ENCODE measurements at places on chromosomes 6 and 20.

- no peak overlapping the region for H3K4me3 ChIP-seq
- peaks cover 41% of the 10 kb centered on the region for H3K36me3 ChIP-seq
- no peak for DNase-seq
Observed at GRCh38 chr6:28145231-28145630, 3.5 kb downstream of the ZKSCAN8 start.

- peak overlapping the region; percentile 1 for H3K4me3 ChIP-seq
- no peak for DNase-seq
- no peak overlapping the region for H3K27ac ChIP-seq
- H3K27me3 ChIP-seq = peaks cover 3% of the 10 kb centered on the region
- H3K4me1 ChIP-seq = peaks cover 36% of the 10 kb centered on the region
Observed at GRCh38 chr6:27834879-27835549, 77.2 kb downstream of the OR2B2 start.

DNA sequence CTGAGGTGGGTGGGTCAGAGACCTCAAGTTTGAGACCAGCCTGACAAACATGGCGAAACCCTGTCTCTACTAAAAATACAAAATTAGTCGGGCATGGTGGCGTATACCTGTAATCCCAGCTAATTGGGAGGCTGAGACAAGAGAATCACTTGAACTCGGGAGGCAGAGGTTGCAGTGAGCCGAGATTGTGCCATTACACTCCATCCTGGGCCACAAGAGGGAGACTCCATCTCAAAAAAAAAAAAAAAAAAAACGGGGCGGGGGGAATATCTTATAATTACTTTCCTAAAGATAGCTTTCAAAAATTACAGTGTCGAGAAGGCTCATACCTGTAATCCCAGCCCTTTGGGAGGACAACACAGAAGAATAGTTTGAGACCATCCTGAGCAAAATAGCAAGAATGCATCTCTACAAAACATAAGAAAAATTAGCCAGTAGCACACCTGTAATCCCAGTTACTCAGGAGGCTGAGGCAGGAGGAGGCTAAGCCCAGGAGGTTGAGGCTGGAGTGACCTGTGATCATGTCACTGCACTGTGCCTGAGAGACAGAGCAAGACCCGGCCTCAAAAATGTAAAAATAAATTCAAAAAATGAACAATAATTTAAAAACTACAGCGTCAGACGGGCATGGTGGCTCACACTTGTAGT, 25.8 kb downstream of the CBFA2T2 start:
- H3K36me3 ChIP-seq = peaks cover 1% of the 10 kb centered on the region
- peaks cover 11% of the 10 kb centered on the region for H3K4me1 ChIP-seq
- no peak overlapping the region for H3K4me3 ChIP-seq
- H3K27ac ChIP-seq = no peak overlapping the region
- no peaks in the 10 kb centered on the region for H3K27me3 ChIP-seq

GRCh38 chr6:35089216-35089934, 51.8 kb downstream of the TCP11 start:
- H3K4me3 ChIP-seq = no peak overlapping the region
- H3K4me1 ChIP-seq = no peaks in the 10 kb centered on the region
- H3K27me3 ChIP-seq = no peaks in the 10 kb centered on the region
- no peak for DNase-seq

- H3K4me3 ChIP-seq = no peak overlapping the region
- no peak overlapping the region for H3K27ac ChIP-seq
- H3K36me3 ChIP-seq = no peaks in the 10 kb centered on the region
- no peak for DNase-seq
- no peaks in the 10 kb centered on the region for H3K4me1 ChIP-seq
Observed at GRCh38 chr6:116530436-116530835, 15.0 kb downstream of the TRAPPC3L start.

GRCh38 chr6:157328108-157328692, 4.9 kb upstream of the TMEM242 start:
- peaks cover 50% of the 10 kb centered on the region for H3K27me3 ChIP-seq
- DNase-seq = no peak
- H3K4me1 ChIP-seq = peaks cover 21% of the 10 kb centered on the region
- H3K27ac ChIP-seq = no peak overlapping the region
- no peaks in the 10 kb centered on the region for H3K36me3 ChIP-seq
- no peak overlapping the region for H3K4me3 ChIP-seq

GRCh38 chr6:77466451-77467437, 3.5 kb upstream of the HTR1B start:
- peak overlapping the region; percentile 82 for H3K4me3 ChIP-seq
- DNase-seq = peak; percentile 5
- H3K27ac ChIP-seq = no peak overlapping the region
- peaks cover 18% of the 10 kb centered on the region for H3K4me1 ChIP-seq

- H3K4me3 ChIP-seq = no peak overlapping the region
- DNase-seq = no peak
- H3K4me1 ChIP-seq = no peaks in the 10 kb centered on the region
- H3K36me3 ChIP-seq = no peaks in the 10 kb centered on the region
- H3K27me3 ChIP-seq = no peaks in the 10 kb centered on the region
Observed at GRCh38 chr6:9272671-9273070, 837.3 kb upstream of the SLC35B3 start.

DNA sequence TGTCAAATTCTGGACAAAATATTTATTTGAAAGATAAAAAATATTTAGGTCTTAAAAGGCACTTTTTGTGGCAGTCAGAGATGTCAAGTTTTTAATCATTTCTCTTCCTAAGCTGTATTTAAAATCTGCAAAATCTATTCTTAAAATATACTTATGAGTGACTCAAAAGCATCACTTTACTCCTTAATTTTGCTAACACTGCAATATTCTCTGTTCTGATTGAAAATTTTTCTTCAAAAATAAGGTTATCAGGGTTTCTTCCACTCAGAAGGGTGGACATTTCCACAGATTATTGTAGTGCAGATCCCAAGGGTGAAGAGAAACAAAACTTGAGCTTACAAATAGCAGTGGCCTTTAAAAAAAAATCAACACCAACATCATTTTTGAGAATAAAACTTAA, 27.5 kb downstream of the PLEKHG1 start:
- H3K27me3 ChIP-seq = peaks cover 10% of the 10 kb centered on the region
- DNase-seq = no peak
- no peak overlapping the region for H3K4me3 ChIP-seq
- peaks cover 3% of the 10 kb centered on the region for H3K36me3 ChIP-seq
- no peak overlapping the region for H3K27ac ChIP-seq

- H3K4me1 ChIP-seq = peaks cover 3% of the 10 kb centered on the region
- no peak overlapping the region for H3K4me3 ChIP-seq
- no peaks in the 10 kb centered on the region for H3K36me3 ChIP-seq
- DNase-seq = no peak
- H3K27me3 ChIP-seq = no peaks in the 10 kb centered on the region
- no peak overlapping the region for H3K27ac ChIP-seq
Observed at GRCh38 chr20:52941808-52942207, 30.4 kb upstream of the TSHZ2 start.

- DNase-seq = no peak
- peaks cover 46% of the 10 kb centered on the region for H3K4me1 ChIP-seq
- H3K27me3 ChIP-seq = no peaks in the 10 kb centered on the region
- peak overlapping the region; percentile 58 for H3K4me3 ChIP-seq
Observed at GRCh38 chr6:143555582-143555981, 44.1 kb upstream of the FUCA2 start.

DNA sequence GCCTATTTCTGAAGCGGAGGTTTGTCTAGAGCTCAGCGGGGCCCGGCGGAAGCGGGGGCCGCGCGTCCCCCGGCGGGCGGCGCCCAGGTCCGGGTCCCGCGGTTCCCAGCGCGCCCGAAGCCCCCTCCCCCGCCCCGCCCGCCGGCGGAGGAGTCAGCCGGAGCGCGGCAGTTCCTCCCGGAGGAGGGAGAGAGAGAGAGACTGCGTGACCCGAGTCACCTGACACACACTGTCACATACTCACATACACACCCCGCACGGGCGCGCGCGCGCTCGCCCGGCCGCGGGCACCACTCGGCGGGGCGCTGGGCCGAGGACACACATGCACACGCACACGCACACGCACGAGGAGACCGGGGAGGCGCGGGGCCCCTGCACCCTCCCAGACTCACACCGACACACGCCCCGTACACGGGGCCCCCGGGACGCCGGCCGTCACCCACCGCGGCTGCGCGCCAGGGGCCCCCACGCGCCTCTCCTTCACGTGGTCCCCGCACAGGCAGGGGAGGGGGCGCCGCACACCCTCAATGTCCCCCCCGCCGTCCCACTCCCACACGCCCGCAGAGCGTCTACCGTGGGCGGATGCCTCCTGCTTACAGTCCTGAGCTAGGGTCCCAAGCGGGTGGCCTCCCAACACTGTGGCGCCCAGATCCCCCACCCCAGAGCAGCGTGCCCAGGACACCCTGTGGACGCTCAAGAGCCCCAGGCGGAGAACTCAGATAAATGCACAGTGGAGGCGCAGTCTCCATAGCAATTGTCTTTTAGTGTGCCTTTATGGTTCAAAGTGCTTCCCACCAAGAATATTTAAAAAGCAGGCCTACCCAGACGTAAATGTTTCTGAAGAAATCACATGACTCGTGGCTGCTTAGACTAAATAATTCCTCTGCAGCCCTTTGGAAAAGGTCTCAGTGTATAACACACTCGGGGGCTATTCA, at the start of gene RRAGD:
Gene RRAGD, minus strand, starts transcription at position 203 of the 935 bp plus-strand sequence. CDS start 280 bp downstream, outside the sequence.
- H3K36me3 ChIP-seq = no peaks in the 10 kb centered on the region
- peaks cover 7% of the 10 kb centered on the region for H3K27me3 ChIP-seq
- DNase-seq = peak; percentile 65
- peaks cover 23% of the 10 kb centered on the region for H3K4me1 ChIP-seq
- H3K4me3 ChIP-seq = peak within 1 kb of the TSS; percentile 85

DNA sequence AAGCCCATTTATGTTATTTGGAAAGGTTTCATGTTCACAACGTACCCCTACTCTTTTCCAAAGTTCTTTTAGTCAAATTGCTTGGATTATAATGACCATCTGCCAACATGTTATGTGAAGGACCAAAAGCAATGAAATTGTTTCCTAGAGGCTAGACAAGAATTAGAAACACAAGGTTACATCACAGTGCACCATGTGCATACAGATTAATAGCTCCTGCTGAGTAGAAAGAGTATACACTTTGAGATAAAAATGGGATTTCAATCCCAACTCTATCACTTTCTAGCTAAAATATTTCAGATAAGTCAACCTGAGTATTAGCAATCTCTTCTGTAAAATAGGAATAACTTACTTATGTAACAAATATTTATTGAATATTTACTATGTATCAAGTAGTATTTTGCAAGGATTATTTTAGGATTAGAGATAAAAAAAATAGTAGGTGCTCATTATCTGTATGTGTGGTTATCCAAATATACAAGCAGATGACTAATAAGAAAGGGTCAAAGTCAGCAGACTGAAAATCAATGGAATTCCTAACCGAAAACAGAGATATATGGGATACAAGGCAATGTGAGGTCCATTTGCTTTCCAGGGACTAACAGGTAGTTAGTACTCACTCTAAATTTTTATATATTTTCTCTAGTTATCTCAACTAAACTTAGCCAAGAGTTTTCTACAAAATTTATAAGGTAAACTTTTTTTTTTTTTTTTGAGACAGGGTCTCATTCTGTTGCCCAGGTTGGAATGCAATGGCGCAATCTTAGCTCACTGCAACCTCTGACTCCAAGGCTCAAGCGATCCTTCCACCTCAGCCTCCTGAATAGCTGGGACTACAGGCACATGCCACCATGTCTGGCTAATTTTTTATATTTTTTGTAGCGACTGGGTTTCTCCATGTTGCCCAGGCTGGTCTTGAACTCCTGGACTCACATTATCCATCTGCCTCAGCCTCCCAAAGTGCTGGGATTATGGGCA, 127.7 kb downstream of the PDSS2 start:
- no peaks in the 10 kb centered on the region for H3K27me3 ChIP-seq
- H3K4me1 ChIP-seq = peaks cover 14% of the 10 kb centered on the region
- no peak for DNase-seq
- H3K27ac ChIP-seq = no peak overlapping the region

DNA sequence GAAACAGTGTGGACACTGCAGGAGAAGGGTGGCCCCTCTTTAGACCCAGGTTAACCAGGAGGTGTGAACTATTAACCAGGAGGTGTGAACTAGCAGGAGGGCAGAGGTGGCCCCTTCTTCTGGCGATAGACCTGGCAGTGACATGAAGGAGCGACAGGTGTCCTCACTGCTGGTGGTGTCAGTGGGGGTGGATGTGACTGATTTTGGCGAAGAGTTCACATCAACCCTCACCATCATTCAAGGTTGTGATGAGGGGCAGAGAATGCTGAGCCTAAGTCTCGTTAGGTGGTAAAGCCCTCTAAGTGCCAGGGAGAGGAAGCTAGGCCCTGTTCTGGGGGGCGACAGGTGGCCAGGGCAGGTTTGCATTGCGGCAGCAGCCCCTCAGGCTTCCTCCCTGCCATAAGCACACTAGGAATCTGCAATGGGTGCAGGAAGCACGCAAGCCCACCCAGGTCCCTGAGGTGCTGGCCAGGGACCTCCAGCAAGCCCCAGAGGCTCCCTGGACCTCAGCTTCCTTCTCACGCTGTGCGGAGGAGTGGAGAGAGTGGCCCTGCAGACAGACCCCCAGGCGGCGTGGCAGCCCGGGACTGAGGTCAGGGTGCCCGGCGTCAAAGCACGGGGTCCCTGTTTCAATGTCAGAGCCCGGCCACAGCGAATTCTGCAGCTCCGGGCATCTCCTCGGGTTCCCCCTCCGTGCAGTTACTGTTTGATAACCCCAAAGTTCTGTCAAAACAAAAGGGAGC, 13.7 kb downstream of the NPEPL1 start:
- peaks cover 12% of the 10 kb centered on the region for H3K36me3 ChIP-seq
- H3K27me3 ChIP-seq = no peaks in the 10 kb centered on the region
- H3K4me1 ChIP-seq = no peaks in the 10 kb centered on the region
- no peak overlapping the region for H3K4me3 ChIP-seq
- H3K27ac ChIP-seq = no peak overlapping the region
- DNase-seq = no peak

- no peaks in the 10 kb centered on the region for H3K36me3 ChIP-seq
- H3K27me3 ChIP-seq = peaks cover 5% of the 10 kb centered on the region
- H3K4me3 ChIP-seq = no peak overlapping the region
Observed at GRCh38 chr6:71033890-71034289, 77.0 kb upstream of the B3GAT2 start.

- no peak overlapping the region for H3K27ac ChIP-seq
- no peak overlapping the region for H3K4me3 ChIP-seq
- H3K4me1 ChIP-seq = no peaks in the 10 kb centered on the region
- H3K27me3 ChIP-seq = no peaks in the 10 kb centered on the region
- H3K36me3 ChIP-seq = no peaks in the 10 kb centered on the region
Observed at GRCh38 chr6:21769968-21770367, 176.4 kb downstream of the SOX4 start.

GRCh38 chr6:70299456-70299855, 3.4 kb downstream of the COL9A1 start:
- H3K4me3 ChIP-seq = no peak overlapping the region
- H3K4me1 ChIP-seq = no peaks in the 10 kb centered on the region
- no peak overlapping the region for H3K27ac ChIP-seq
- H3K27me3 ChIP-seq = peaks cover 15% of the 10 kb centered on the region
- no peak for DNase-seq
- no peaks in the 10 kb centered on the region for H3K36me3 ChIP-seq

- H3K36me3 ChIP-seq = peaks cover 36% of the 10 kb centered on the region
- H3K27me3 ChIP-seq = no peaks in the 10 kb centered on the region
- H3K4me1 ChIP-seq = peaks cover 73% of the 10 kb centered on the region
- no peak for DNase-seq
- H3K27ac ChIP-seq = peak overlapping the region; percentile 58
- no peak overlapping the region for H3K4me3 ChIP-seq
Observed at GRCh38 chr20:47544240-47544639, 42.6 kb downstream of the NCOA3 start.

- no peak overlapping the region for H3K4me3 ChIP-seq
- no peak for DNase-seq
- peaks cover 30% of the 10 kb centered on the region for H3K36me3 ChIP-seq
- H3K4me1 ChIP-seq = peaks cover 18% of the 10 kb centered on the region
- H3K27me3 ChIP-seq = no peaks in the 10 kb centered on the region
- no peak overlapping the region for H3K27ac ChIP-seq
Observed at GRCh38 chr6:82237013-82237412, 10.5 kb downstream of the IBTK start.

All from activated naive CD8-positive, alpha-beta T cell treated with anti-CD3 and anti-CD28 coated beads, Interleukin-2, amount 50 U/mL, for 24 hours (primary cell).